ENCODE measurements at places on chromosomes 5 and 9.

DNA sequence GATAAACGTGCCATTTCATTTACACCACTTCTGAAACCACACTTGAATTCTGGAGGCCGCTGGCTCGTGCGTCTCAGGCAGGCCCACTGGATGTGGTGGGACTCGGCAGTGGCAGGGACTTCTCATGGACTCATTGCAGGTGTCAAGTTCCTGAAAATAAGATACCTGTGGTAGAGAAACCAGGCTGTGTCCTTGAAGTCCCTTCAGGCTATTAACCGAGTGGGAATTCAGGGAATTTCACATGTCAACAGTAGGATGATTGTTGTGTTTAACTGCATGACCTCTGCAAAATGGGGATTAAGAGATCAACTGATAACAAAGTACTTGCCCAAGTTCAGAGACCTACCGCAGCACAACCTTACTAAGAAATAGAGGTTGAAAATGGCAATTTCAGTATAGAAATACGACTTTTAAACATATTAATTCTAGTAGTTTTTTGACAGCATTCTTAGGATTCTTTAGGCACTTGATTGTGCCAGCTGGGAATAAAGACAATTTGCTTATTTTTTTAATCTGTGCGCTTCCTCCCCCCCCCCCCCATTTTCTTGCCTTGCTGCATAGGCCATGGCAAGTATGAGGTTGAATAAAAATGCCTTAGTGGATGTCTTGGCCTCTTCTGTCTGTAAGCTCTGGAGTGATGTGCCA, 26.8 kb downstream of the TRIP13 start:
- no peak for DNase-seq

DNA sequence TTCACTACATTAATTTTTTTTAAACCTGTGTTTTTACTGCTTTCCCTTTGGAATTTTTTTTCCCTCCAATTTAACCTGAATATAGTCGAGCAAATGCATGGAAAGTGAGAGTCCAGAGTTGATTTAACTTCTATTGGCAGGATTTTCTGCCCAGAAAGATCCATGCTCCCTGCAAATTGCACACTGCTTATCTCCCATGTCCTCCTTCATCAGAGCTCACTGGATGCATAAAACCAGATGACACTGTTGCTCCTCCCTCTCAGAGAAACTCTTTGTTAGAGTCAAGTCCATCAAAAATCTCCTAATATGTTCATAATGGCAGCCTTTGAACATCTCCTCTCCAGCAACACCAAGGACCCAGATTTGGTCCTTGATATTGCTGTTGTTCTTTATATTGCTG, 297.0 kb upstream of the SLC24A2 start:
- no peak for DNase-seq

- DNase-seq, result no peak
Observed at GRCh38 chr9:91037511-91038482, 236.2 kb downstream of the SYK start.

DNA sequence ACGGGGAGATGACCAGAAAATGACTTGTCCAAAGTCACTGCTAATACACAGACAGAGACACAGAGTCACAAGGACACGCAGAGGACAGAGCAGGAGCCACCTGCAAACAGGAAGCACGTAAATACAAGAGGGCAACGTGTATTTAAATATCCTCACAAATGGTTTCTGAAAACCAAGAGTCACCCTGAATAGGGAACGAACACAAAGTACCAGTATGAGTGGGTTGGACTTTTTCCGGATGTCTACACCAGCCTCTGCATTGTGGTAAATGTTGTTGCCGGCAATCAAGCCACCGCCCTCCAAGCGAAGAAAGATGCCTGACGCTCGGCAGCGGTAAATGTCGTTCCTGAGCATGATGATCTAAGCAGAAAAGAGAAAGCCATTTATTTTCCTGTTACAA, 44.5 kb downstream of the FBXO10 start:
- DNase-seq, result no peak

GRCh38 chr9:96071815-96072124, 196.3 kb downstream of the ERCC6L2 start:
- DNase-seq, result no peak

GRCh38 chr9:122051351-122052321, 41.5 kb downstream of the TTLL11 start:
- DNase-seq, result no peak

- DNase-seq, result no peak
Observed at GRCh38 chr5:8458038-8458383, 589.1 kb downstream of the MTRR start.

- DNase-seq, result no peak
Observed at GRCh38 chr5:118606940-118607339, 381.4 kb downstream of the DTWD2 start.

DNA sequence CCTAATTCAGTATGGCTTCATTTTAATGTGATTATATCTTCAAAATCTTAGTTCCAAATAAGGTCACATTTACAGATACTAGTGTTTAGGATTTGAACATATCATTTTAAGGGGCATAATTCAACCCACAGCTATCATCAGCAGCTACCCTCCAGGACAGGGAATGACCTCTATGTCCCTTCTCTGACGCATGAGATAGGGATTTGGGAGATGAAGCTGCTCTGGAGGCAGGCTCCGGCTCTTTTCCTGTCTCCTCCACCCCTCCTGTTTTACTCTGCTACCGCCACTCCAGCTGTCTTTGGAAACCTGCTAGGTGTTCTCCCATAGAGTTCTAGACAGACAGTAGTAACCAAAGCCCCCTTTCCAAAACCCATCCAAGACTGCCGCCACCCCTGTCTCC, 119.2 kb downstream of the CARTPT start:
- DNase-seq, result no peak

GRCh38 chr9:129227843-129228189, 49.8 kb upstream of the IER5L start:
- DNase-seq, result no peak

GRCh38 chr9:136769710-136770191, 5.4 kb upstream of the LCN15 start:
- DNase-seq, result no peak

DNA sequence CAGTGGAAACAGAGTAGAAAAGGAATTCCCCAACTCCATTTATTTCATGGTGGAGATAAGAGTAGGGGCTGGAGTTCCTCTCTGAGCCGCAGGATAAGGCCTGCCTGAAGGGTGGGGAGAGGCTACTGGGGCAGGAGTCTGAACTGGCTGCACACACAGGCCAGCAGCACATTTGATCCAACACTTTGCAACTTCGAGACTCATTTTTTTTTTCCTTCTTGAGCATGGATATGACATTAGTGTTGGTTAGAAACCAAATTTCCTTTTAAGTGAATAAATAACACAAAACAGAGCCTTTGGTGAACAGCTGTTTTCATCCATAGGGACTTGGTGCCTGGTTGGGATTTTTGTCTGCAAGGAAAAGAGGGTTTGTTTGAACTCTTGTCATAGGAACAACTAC, 76.6 kb downstream of the RALGPS1 start:
- no peak for DNase-seq

DNA sequence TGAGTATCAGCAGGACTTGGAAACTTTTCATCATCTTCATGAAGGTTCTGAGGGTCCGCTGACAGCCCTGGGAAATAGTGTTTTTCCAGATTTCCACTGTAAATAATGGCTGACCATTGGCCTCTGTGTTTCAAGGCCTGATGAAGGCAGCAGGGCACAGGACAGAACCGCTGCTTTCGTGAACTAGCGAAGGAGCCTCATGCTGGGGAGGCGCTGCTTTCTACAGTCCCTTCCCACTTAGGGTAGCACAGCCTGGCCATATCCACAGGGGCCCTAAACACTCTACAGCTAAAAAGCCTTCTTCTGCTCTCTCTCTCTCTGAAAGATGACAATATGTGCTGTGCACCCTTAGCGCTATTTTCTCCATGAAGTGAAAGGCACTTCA, 118.2 kb downstream of the MED27 start:
- DNase-seq, result no peak

DNA sequence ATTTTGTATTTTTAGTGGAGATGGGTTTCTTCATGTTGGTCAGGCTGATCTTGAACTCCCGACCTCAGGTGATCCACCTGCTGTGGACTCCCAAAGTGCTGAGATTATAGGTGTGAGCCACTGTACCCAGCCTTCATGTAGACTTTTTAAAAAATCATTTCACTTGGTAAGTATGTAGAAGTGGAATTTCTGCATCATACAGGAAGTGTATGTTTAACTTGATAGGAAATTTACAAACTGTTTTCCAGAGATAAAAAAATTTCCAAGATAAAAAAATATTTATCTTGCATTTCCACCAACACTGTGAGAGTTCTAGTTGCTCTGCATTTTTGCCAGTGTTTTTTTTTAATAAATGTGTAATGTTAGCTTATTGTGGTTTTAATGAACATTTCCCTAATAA, 155.8 kb downstream of the ZNF608 start:
- no peak for DNase-seq

- no peak for DNase-seq
Observed at GRCh38 chr5:138623053-138623452, 47.9 kb upstream of the HSPA9 start.

DNA sequence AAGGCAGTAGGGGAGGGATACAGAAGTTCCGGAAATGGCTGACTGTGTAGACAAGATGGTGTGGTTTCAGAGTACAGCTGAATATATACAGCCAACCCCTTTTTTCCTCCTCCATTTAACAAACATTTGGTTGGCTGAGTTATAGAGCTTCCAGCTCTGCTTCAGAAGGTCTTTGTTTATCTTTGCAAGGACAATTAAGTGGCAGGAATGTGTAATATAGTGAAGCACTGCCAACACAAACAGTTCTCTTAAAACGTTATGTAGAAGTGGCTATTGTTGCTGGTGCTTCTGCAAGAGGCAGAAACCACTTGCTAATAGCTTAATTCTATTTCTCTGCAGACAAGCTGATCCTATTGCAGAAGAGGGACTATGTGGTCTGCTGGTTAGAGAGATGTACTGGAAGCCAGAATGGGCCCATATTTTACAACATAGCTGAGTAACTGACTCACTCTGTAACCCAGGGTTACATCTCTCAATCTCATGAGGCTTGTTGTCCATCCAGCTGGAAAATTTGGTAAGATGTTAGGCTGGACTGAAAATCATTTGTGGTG, 62.7 kb upstream of the OSMR start:
- DNase-seq, result no peak

- DNase-seq, result no peak
Observed at GRCh38 chr5:141349917-141350619, at the start of gene PCDHGB1. PCDHGB1 (plus strand) TSS chr5:141350099; CDS start chr5:141350261, 162 bp downstream.

GRCh38 chr5:137891849-137892248, 2.6 kb downstream of the PKD2L2 start:
- DNase-seq, result no peak

DNA sequence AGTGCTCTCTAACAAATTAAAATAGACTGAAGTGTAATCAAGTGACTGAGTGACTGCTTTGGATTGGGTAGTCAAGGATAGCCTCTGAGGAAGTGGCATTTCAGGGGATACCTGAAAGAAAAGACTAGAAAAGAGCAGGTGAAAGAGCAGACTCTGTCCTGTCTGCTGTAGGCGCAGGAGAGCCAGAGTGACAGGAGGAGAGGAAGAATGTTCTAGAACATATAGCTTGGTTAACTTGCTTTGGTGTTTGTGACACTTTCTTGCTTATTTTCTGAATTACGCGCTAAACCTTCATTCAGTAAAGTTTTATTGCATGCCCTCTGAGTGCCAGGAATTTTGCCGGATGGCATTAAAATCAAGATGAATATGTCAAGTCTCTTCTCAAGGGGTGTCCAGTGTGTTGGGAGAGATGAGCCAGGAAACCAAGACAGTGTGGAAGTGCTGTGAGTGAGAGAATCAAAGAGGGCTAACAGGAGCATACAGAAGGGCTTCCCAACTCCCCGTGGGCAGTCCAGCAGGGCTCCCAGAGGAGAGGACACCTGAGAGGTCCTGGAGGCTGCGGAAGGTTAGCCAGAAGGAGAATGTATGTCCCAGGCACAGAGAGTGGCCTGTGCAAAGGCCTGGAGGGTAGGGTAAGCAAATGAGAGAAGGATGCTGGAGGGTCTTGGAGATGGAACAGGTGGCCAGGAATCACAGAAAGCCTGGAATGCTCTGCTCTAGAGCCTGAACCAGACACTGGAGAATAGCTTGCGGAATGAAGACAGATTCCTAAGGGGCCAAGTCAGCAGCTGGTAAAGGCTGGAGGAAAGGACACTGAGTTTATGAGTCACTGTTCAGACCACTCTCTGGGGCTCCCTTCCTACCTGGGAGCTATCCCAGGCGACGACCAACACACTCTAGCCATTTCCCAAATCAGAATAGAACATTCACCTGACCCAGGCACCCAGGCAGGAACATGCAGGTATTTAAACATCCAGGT, 59.3 kb downstream of the SLC22A5 start:
- no peak for DNase-seq

- no peak for DNase-seq
Observed at GRCh38 chr9:13750639-13751038, 471.1 kb upstream of the MPDZ start.

GRCh38 chr5:44932922-44933585, 124.3 kb downstream of the MRPS30 start:
- no peak for DNase-seq

GRCh38 chr9:18910435-18910834, 122.6 kb downstream of the SAXO1 start:
- DNase-seq, result no peak

- DNase-seq, result no peak
Observed at GRCh38 chr9:89154218-89154617, 24.4 kb downstream of the SHC3 start.

DNA sequence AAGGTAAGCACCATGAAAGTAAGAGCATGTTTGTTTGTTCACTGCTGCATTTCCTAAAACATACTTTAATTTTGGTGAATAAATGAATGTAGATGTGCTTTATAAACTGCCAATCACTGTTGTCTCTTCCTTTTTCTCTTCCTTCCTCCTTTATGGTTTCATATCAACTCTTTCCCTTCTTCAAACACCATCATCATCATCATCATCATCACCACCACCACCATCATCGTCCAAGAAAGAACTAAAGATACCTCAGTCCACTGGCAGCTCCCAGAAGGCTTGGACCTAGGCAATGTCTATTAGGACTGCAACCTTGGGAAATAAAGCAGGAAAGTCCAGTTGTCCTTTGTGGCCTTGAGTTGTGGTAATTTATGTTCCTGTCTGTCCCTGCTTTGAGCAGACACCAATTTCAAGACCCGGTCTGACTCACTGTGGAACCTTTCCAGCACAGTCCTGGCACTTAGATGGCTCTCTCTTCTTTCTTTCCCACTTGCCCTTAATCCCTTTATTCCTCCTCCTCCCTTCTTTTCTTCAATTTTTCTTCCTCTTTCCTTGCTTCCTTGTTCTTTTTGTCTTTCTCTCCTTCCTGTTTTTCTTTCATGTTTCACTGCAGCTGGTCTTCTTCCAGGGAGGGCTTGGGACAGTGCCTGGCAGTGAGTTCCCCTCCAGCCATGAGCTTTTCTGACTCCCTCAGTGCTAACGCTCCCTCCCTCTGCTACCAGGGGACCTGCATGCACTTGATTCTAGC, 99.3 kb downstream of the ANGPTL2 start:
- no peak for DNase-seq

GRCh38 chr5:132486318-132487094, 4.1 kb downstream of the IRF1 start:
- DNase-seq, result no peak

DNA sequence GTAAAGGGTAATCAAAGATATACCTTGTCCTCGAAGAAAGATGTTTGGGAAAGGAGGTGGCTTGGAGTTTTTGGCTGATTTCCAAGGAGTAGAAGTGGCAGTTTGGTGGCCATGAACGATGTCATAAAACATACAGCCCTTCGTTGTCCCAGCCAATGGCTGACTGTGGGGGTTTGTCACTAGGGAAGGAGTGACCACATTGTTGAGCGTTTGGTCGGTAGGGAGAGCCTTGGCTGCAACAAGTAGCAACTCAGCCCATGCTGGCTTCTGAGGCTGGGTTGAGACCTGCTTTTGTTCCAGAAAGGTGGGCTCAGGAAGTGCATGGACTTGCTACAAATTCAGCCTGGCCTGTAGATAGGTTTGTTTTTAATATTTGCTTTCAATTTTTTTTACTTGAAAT, 128.3 kb downstream of the BOD1 start:
- no peak for DNase-seq

GRCh38 chr5:102722931-102723330, 32.2 kb upstream of the PAM start:
- no peak for DNase-seq

Measured in stimulated activated CD8-positive, alpha-beta memory T cell treated with anti-CD3 and anti-CD28 coated beads, Interleukin-7, amount 100 ng/mL, for 4 hours (primary cell).